ENCODE measurements at places on chromosomes 1 and 21.

GRCh38 chr1:8818325-8818775 is 910 bp upstream of the RERE start:
- no peak for DNase-seq

- no peak for DNase-seq
Observed at GRCh38 chr1:244065063-244065793, 14.1 kb downstream of the ZBTB18 start.

GRCh38 chr1:39617488-39618049 is 21.9 kb downstream of the HEYL start:
- DNase-seq = no peak

DNA sequence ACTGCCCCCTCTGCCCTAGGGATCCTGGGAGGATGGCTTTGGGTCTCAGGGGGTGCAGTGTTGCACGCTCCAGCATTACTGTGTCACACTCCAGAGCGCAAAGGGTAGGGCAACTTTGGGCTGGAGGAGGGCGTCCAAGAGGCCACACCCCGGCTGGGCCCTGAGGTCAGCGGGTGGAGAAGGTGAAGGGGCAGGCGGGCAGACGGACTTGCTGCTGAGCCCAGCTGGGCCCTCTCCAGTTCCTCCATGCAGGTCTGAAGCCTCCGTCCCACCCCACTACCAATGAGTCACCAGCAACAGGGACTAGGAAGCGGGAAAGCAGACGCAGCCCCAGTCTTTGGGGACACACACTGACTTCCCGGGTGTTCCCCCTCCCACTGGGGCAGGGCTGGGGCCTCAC is 116.0 kb downstream of the CASZ1 start:
- no peak for DNase-seq

DNA sequence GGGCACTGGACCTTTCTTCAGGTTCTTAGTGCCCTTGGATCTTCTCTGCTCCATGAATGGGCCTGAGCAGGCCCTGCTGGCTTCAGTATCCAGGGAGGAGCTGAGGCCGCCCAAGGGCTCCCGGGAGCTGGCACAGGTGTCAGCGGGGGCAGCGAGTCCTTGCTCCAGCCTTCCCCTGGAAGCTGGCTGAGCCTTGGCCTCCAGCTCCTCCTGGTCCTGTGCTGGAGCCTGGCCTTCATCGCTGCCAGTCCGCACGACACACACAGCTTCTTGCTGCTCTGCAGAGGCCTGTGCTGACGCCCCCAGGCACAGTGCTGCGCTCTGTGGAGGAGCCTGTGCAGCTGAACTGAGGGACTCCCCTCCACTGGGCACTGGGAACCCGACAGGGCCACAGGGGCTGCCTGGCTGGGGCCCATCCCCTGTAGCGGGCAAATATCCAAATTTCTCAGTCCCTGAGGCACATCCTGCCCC is 1.7 kb downstream of the SPOCD1 start:
- no peak for DNase-seq

- no peak for DNase-seq
Observed at GRCh38 chr1:56539520-56539931, 39.8 kb downstream of the PLPP3 start.

DNA sequence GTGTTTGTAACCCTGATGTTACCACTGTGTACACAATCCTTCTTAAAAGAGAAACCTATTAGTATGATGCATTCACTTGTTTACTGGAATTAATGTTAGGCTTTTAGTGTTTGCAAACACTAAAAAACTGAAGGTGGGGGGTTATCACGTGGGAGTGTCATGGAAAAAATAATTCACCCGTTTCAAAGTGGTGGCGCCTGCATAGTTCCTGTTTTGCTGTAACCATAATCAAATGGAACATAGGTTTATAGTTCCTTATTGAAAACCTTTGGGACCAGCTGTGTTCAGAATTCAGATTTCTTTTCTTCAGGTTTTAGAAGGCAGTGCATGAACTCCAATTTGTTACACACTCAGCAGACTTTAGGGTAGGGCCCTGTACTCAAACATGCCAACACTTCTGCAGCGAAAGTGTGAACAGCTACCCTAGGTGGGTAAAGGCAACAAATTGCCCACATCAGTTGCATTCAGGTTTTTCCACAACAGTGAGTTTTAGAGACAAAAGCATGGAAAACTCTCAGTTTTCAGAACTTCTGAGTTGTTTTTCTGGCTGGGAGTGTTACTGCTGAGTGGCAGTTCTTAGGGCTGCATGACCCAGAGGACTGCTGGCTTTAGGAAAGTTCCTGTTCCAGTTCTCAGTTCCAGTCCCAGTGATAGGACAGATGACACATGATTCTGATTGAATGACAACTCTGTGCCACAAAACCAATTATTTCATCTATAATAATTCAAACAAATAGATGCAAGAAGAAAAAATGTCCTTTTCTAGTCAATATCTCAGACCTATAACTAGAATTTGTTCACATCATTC is 29.1 kb upstream of the IVNS1ABP start:
- no peak for DNase-seq

DNA sequence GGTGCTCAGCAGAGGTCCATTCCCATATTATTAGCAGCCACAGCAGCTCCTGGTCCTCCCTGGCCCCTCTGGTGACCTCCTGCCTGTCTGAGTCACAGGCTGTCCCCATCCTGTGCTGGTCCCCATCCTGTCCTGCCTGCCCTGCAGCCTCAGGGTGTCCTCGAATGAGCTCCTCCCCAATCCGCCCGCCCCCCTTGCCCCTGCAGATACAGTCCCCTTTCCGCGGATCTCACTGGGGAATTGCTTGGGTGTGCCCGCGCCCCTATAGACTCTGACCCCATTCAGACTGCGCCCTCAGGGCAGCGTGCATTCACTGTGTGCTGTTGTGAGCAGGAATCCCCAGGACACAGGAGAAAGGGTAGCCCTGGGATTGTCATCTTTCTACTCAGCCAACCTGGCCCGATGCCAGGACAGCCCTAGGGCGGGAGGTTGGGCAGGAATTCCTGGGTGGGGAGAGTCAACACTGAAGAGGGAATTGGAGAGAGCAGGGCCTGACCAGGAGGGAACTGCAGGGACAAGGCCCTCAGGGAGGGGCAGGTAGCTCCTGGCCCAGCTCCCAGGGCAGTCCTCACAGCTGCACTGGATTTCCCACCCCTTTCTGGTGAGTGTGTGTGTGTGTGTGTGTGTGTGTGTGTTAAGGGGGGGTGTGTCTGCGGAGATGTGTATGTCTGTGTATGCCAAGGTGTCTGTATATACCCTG is 1.1 kb upstream of the GUCA2A start:
- no peak for DNase-seq

DNA sequence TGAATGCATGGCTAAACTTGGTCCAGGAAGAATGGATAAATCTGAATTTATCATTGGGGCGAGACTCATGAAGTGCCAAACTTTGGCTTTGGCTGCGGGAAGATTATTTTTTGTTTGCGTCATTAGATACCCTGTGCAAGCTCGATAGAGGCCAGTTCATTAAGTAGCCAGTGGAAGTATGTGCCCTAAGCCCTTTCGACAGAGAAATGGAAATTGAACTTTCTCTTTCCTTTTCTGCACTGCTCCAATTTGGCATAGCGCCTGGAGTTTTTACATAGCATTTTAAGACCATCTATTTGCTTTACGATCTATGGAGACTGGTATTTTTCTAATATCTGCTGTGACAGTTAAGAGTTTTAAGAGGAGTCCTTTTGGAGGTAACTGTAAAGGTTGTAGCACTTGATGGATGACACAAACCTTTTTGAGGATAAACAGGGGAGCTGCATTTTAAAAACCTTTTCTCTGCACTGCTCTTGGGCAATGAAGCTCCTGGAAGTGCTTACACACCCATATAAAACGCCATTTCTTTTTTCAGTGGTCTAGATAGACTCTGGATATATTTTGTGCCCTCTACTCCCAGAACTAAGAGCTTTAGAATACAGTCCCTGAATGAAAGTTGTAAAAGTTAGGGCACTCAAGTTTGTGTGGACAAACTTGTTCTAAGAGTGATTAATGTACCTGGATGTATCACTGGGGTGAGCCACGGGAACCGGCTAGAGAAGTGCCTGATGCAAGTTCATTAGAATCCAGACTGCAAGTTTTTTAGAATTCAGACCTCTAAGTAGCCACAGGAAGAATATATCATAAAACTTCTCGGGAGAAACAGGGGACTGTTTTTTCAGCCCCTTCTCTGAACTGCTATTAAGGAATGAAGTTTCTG is 41.3 kb upstream of the CFHR3 start:
- DNase-seq = no peak

DNA sequence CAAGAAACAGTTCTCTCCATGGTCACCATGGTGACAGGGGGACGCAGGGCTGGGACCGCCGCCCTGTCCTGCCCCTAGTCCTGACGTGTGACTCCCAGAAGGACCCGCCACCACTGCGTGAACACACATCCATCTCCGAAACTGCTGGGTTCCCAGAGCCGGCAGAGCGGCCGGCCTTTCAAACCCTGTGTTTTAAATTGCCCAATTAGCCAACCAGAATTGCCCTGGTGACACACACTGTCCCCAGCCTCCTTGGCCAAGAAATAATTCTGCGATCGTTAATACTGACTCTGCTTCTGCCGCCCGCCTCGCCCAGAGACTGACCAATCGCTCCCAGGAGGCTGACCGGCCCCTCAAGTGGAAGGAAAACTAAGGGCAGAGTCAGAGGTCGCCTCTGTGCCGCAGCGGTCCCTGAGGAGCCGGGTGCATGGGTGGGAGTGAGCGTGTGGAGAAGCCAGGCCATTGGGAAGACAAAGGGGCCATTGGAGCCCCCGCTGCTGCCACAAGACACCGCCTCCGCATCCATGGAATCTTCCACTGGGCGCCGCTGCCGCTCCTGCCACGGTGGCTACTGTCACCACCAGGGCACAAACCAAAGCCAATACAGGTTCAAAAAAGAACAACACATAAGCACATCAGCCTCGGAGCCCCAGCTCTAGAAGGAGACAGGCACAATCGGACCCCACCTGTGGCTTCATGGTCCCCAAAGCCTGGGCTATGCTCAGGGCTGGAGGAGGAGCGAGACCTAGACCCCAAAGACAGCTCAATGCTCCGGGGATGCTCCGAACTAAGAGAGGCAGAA is 273.2 kb downstream of the NPHP4 start:
- no peak for DNase-seq
